ENCODE measurements at places on chromosomes 2 and 18.
A peak's percentile ranks its signal among the peaks of the same experiment; 100 is the strongest.

GRCh38 chr2:58419983-58420382 lies 178.9 kb upstream of the FANCL start:
- no peak for DNase-seq

GRCh38 chr18:34223893-34224422 lies 755 bp downstream of the NOL4 start:
- DNase-seq, result no peak

- DNase-seq, result no peak
Observed at GRCh38 chr2:197677056-197677455, 1.7 kb upstream of the RFTN2 start.

- DNase-seq, result peak; percentile 79
Observed at GRCh38 chr2:68319398-68320117, at the start of gene CNRIP1. CNRIP1 (minus strand) TSS chr2:68319949; CDS start chr2:68319400, 549 bp downstream.

GRCh38 chr2:98090951-98091350 lies 4.0 kb downstream of the VWA3B start:
- no peak for DNase-seq

- DNase-seq, result no peak
Observed at GRCh38 chr18:37441821-37442220, 123.8 kb downstream of the CELF4 start.

DNA sequence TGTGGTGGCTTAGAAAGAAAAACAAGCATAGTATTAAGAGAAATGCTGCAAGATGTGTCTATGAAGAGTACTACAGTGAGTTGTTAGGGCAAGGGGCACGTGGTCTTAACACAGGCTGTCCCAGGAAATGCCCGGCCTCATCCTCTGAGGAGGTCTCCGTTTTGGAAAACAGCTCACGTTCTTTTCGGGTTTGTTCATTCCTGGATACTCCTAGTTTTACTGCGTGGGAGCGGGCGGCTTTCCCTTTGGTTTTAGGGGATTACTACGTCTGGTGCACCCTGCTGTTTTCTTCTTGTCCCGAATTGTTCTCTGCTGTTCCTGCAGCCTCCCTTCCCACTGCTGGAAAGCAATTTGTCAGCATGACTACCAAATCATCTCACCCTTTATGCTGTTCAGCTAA lies 55.5 kb upstream of the RAB6D start:
- DNase-seq, result no peak
